ENCODE measurements at places on chromosomes 12 and 14.

- DNase-seq = no peak
Measured at GRCh38 chr12:91781114-91781513, 364.5 kb downstream of the BTG1 start.

GRCh38 chr12:127771546-127771945, 495.4 kb upstream of the TMEM132C start:
- DNase-seq = no peak

DNA sequence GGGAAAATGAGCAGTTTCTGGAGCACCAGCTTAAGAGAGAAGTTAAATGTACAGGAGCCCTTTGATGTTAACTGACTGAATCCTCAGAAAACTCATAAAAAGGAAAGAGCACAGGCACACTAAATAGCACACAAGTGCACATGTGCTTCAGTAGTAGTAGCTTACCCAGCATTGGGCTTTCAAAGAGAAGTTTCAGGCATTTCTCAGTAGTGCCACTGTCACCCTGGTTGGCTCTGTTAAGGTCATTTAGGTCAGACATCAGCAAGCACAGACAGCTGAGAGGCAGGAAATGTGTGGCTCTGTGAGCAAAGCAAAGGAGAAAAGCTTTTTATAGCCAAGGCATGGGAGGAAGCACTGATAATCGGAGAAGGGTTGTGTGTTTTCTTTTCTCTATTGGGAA, 96.3 kb upstream of the HIF1A start:
- DNase-seq = no peak

DNA sequence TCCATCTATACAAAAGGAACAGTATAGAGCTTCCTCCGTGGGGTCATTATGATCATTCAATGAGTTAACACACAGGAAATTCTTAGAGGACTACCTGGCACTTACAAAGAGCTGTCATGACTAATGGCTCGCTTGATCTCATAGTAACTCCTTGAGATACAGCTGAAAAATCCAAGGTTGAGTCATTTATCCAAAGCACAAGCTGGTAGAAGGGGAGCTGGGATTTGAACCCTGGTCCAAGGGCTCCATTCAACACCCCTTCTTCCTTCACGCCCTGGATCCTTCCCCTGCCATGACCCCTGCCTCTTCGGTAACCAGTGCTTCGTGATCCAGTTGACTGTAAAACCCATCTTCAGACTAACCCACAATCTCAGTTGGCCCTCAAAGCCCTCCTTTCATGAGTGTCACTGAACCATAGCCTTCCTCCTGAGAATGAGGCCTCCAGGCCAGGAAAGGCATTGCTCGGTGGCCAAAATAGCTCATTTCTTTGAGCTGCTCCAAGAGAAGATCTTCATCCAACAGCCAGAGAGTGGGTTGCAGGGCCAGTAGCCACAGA, 7.8 kb downstream of the ZFP36L1 start:
- no peak for DNase-seq

DNA sequence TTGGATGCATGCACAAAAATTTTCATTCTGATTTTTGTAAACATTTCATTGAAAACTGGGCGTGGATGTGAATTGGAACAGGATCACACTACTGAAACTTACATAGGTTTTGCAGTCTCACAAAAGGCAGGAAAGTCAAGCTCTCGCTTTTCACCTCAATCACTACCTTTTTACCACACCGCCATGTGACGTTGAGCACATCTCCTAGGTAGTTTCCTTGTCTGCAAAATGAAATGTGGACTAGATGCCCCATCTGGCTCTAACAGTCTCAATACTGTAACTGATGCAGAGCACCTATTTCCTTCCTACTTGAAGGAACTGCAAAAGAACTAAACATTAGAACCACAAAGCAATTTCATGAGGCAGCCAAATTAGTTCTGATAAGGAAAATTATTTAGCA, 4.4 kb upstream of the YY1 start:
- DNase-seq = no peak

Data from activated effector memory CD4-positive, alpha-beta T cell treated with Interleukin-2 at 50 U/mL for 16 hours (primary cell).